Ammon's horn (tissue), 1 donor: ENCODE measurements at places on chromosomes 5 and 9.
A peak's percentile ranks its signal among the peaks of the same experiment; 100 is the strongest.

- DNase-seq: no peak
These were observed 11.4 kb upstream of the ASS1 start for GRCh38 chr9:130433168-130433946.

- peak; percentile 58 for DNase-seq
These were observed 8.7 kb upstream of the GFRA3 start for GRCh38 chr5:138282920-138283742.

DNA sequence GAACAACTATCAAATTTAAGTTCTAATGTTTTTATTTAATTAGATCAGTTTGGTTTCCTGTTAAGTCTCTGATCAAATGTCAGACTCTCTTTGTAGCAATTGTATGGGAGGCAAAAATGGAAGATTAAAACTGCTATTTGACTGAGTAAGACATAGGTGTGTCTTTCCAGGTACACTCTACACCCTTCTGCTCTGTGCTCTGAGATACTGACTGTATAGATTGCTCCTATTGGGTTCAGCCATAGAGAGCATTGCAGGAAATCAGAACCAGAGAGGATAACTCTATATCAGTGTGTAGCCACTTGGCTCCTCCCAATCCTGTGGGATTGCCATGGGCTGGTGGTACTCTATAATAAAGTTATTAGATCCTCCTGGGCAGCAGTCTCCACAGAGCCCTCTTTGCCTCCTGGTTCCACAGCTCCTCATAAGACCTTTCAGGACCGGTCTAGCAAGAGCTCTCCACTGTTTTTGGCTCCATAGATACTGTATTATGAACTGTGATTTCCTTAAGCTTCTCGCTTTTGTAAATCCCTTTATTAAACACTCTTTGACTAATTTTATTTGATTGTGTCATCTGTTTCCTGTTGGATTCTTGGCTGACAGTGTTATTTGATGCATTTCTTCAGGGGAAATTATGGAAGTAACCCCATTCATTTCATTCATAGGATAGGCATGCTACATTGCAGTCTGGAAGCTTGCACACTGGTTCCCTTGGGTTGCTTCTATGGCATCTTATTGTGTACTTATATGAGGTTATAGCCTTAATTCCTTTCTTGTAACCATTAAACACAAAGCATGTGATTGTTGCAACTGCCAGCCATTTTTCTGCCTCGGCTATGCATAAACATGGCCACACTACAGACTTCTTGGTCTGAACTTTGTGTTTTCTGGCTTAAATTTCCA lies 115.6 kb downstream of the VCAN start:
- DNase-seq: no peak

- DNase-seq: no peak
These were observed 32.1 kb downstream of the WNK2 start for GRCh38 chr9:93216073-93216365.

DNA sequence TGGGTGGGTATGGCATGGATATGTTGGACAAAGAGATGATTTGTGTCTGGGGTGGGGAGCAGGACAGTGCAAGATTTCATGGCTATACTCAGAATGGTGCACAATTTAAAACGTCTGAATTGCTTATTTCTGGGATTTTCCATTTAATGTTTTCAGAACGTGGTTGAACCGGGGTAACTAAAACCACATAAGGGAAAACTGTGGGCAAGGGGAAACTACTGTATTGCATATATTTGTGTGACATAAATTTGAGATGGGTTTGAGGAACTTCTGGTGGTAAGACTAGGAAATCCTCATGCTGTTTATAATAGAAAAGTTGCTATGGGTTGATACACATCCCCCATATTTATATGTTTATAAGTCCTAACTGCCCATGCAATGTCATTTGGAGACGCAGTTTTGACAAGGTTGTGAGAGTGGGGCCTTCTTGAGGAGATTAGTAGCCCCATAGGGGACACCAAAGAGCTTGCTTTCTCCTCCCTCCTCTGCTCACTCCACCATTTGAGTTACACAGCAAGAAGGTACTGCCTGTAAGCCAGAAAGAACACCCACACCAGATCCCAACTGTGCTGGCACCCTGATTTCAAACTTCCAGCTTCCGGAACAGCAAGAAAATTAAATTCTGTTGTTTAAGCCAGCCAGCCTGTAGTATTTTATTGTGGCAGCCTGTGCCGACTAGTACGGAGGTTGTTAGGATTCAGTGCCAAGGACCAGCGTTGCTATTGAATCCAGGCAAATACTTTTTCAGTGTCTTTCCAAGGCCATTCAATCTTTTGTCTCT lies 2118.9 kb downstream of the MAT2B start:
- DNase-seq: peak; percentile 50
